ENCODE measurements at places on chromosomes 4 and X.

- H3K36me3 ChIP-seq: peaks cover 2% of the 10 kb centered on the region
- no peak overlapping the region for H3K27ac ChIP-seq
- no peaks in the 10 kb centered on the region for H3K27me3 ChIP-seq
- no peaks in the 10 kb centered on the region for H3K4me1 ChIP-seq
- H3K4me3 ChIP-seq: no peak overlapping the region
Observed at GRCh38 chr4:2450394-2451035, 18.4 kb upstream of the RNF4 start.

DNA sequence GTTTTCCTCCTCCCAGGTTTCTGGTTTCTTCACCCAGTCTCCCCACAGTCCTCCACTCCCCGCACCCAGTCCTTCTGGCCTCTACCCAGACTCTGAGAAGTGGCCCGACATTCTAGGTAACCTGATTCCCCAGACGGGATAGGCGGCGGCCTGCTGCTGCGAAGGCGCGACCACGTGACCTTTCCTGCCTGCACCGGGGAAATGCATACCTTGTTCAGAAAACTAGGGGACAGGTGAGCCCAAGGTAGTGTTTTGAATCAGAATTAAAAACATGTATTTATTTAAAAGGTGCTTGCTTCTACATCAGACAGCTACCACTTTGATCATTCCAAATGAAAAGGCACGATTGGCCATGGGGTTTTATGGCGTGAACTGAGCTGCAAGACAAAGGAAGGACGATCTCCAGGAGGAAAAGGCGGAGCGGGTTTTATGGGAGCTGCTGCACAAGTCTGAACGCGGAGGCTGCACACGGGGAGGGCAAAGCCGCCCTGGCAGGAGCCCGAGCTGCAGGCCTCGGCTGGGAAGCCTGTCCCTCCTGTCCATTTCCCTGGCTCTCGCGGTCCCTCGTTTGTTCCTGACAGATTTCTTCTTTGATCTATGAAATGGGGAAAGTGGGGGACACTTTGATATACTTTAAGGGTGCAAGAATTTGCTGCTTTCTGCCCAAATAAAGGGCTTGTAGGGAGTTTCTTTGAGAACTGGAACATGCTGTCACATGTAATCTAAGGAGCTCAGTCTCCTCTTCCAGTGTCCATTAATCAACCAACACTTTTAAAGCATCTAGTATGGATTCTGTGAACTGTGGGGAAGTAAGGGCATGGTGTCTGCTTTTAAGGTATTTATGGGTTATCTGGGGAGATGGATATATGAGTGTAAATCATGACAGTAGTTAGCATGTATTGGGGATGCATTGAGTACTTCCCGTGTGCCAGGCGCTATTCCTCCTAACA lies 150.9 kb downstream of the SPRY1 start:
- no peak overlapping the region for H3K4me3 ChIP-seq
- H3K27me3 ChIP-seq: no peaks in the 10 kb centered on the region
- H3K4me1 ChIP-seq: no peaks in the 10 kb centered on the region
- H3K27ac ChIP-seq: no peak overlapping the region

GRCh38 chrX:13151828-13152517 lies 107.6 kb upstream of the FAM9C start:
- peaks cover 4% of the 10 kb centered on the region for H3K4me1 ChIP-seq
- H3K36me3 ChIP-seq: peaks cover 4% of the 10 kb centered on the region
- peak; percentile 42 for DNase-seq
- H3K27me3 ChIP-seq: no peaks in the 10 kb centered on the region
- peak overlapping the region; percentile 44 for H3K4me3 ChIP-seq

DNA sequence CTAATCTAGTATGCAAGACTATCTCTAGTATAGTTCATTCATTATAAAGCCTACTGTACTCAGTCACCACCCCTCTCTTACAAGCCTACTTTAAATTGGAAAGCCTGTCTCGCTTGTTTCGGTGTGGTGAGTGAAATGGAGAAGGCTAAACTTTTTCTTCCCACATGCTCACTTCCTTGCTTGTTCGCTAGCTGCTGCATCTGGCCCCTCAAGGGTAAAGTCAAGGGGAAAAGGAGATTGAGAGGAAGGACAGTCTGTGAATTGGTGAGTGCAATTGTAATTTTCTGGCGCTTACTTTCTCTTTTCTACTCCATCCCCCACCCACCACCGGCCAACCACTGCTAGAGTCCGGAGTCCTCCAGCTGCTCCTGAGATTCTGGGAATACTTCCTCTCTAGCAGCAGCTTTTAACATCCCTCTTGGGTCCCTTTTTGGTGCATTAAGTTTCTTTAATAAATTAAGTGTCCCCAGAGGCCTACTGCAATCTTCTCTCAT lies 12.1 kb upstream of the ARAP2 start:
- peaks cover 47% of the 10 kb centered on the region for H3K4me1 ChIP-seq
- H3K27me3 ChIP-seq: no peaks in the 10 kb centered on the region
- DNase-seq: no peak
- peak overlapping the region; percentile 72 for H3K4me3 ChIP-seq
- peak overlapping the region; percentile 89 for H3K27ac ChIP-seq
- H3K36me3 ChIP-seq: peaks cover 7% of the 10 kb centered on the region

GRCh38 chrX:20410540-20410939 lies 143.8 kb upstream of the RPS6KA3 start:
- H3K36me3 ChIP-seq: peaks cover 2% of the 10 kb centered on the region
- DNase-seq: no peak
- no peak overlapping the region for H3K4me3 ChIP-seq
- H3K27me3 ChIP-seq: no peaks in the 10 kb centered on the region
- no peak overlapping the region for H3K27ac ChIP-seq
- peaks cover 14% of the 10 kb centered on the region for H3K4me1 ChIP-seq

- no peaks in the 10 kb centered on the region for H3K27me3 ChIP-seq
- H3K27ac ChIP-seq: no peak overlapping the region
- H3K36me3 ChIP-seq: no peaks in the 10 kb centered on the region
- DNase-seq: no peak
- H3K4me1 ChIP-seq: no peaks in the 10 kb centered on the region
Observed at GRCh38 chr4:132839070-132839469, 310.0 kb upstream of the PCDH10 start.

- no peak for DNase-seq
- H3K27me3 ChIP-seq: no peaks in the 10 kb centered on the region
- no peaks in the 10 kb centered on the region for H3K4me1 ChIP-seq
- no peak overlapping the region for H3K27ac ChIP-seq
- no peaks in the 10 kb centered on the region for H3K36me3 ChIP-seq
- no peak overlapping the region for H3K4me3 ChIP-seq
Observed at GRCh38 chr4:143616771-143617170, 83.7 kb downstream of the FREM3 start.

DNA sequence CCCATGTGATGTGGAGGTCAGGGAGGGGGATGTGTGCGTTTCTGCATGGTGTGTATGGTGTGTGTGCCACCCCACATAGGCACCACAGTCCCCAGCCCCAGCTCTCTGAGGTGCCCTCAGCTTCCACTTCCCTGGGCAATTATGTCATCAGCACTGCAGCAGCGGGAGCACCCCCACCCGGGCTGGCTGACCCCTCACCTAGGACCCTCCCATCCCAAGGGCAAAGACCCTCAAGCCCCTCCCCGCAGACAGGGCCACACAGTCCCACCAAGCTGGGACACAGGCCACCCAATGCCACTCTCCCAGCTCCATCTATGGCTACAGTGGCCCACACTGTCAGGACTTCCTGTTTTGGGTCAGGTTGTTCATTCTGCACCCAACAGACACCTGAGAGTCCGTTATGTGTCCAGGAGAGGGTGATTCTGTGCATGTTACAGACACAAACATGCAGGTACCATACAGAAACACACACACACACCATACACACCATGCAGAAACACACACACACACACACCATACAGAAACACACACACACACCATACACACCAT lies 75.2 kb downstream of the JAKMIP1 start:
- no peak for DNase-seq
- peaks cover 12% of the 10 kb centered on the region for H3K4me1 ChIP-seq
- no peaks in the 10 kb centered on the region for H3K36me3 ChIP-seq
- no peaks in the 10 kb centered on the region for H3K27me3 ChIP-seq

GRCh38 chr4:73170518-73171198 lies 87.9 kb downstream of the ANKRD17 start:
- no peak overlapping the region for H3K27ac ChIP-seq
- H3K4me3 ChIP-seq: no peak overlapping the region
- no peak for DNase-seq
- H3K36me3 ChIP-seq: peaks cover 24% of the 10 kb centered on the region

GRCh38 chr4:129346734-129347133 lies 250.8 kb downstream of the C4orf33 start:
- no peak for DNase-seq
- H3K4me3 ChIP-seq: no peak overlapping the region
- H3K27ac ChIP-seq: no peak overlapping the region
- no peaks in the 10 kb centered on the region for H3K4me1 ChIP-seq
- H3K36me3 ChIP-seq: peaks cover 2% of the 10 kb centered on the region

GRCh38 chrX:152614791-152615190 lies 22.9 kb upstream of the GABRQ start:
- no peaks in the 10 kb centered on the region for H3K4me1 ChIP-seq
- H3K4me3 ChIP-seq: no peak overlapping the region
- no peak for DNase-seq
- H3K27me3 ChIP-seq: peaks cover 22% of the 10 kb centered on the region

DNA sequence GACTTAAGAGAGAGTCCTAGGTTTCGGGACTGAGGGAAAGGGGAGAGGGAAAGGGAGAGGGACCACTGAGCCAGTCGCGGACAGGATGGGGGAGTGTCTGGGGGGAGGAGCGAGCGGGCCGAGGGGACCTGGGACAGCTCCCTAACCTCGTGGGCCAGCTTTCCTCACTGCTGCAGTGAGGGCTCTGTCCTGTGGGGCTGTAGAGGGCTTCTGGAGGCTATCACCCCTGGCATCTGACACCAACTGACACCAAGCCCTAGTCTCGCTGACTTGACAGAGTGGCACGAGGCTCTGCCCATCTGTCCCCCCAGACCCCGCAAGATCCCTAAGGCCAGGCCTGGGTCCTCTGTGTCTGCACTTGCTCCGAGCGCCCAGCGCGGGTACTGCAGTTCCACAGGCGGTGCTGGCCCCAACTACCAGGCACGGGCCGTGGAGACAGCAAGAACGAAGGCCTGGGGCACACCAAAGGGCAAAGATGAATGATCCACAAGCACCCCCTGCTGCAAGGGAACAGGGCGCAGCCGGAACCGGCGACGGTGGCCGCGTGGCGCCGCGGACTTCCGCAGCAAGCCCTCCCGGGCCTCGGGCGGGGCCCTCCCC lies 465 bp downstream of the HAUS7 start:
- no peaks in the 10 kb centered on the region for H3K27me3 ChIP-seq
- DNase-seq: no peak
- peaks cover 5% of the 10 kb centered on the region for H3K4me1 ChIP-seq
- peak overlapping the region; percentile 72 for H3K4me3 ChIP-seq
- peaks cover 4% of the 10 kb centered on the region for H3K36me3 ChIP-seq

DNA sequence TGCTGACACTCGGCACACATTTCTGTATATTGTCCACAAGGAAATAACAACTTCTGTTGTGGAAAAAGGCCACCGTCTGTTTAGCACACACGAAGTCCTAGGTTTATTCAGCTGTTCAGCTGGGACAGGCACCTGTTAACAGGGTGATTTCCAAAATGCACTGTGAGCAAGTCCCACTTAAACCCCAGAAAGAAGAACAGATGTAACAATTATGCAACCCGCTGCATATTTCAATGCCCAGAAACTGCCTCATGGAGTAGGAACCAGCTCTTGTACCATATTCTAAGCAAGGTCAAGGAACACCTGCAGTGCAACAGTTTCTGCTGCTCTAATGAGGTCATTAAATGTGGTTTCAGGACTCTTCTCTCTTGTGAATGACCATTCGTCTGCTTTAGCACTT lies 77.1 kb downstream of the GEMIN8 start:
- no peaks in the 10 kb centered on the region for H3K36me3 ChIP-seq
- DNase-seq: no peak
- H3K4me3 ChIP-seq: no peak overlapping the region
- H3K27me3 ChIP-seq: peaks cover 38% of the 10 kb centered on the region

DNA sequence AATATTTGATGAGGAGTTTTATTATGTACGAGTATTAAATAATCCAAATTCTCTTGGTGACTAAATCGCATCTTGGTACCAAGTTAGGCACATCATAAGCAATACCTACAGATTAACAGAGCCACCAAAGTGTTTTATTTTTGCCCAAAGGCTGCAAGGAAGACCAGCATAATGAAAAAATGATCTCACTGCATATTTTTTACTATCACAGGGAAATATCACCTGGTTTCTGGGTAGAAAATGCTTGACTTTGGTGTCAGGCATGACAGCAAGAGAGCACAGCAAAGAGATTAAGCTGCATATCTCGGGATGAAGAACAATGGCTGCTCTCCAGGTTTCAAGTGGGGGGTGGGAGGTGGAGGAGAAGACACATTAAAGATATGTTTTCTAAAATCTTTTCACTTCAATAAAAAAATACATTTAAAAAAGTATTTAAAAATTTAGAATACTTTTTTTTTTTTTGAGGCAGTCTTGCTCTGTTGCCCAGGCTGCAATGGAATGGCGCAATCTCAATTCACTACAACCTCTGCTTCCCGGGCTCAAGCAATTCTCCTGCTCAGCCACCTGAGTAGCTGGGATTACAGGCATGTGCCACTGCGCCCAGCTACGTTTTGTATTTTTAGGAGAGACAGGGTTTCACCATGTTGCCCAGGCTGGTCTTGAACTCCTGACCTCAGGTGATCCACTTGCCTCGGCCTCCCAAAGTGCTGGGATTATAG lies 86.1 kb downstream of the FRYL start:
- H3K36me3 ChIP-seq: no peaks in the 10 kb centered on the region
- H3K4me1 ChIP-seq: peaks cover 62% of the 10 kb centered on the region
- no peak overlapping the region for H3K27ac ChIP-seq
- no peak overlapping the region for H3K4me3 ChIP-seq
- H3K27me3 ChIP-seq: no peaks in the 10 kb centered on the region

- no peak for DNase-seq
- peaks cover 49% of the 10 kb centered on the region for H3K27me3 ChIP-seq
- no peaks in the 10 kb centered on the region for H3K36me3 ChIP-seq
- H3K4me1 ChIP-seq: no peaks in the 10 kb centered on the region
- H3K4me3 ChIP-seq: no peak overlapping the region
Observed at GRCh38 chr4:107862658-107863057, 37.9 kb downstream of the SGMS2 start.

GRCh38 chr4:153576443-153576774 lies 107.7 kb upstream of the TLR2 start:
- no peaks in the 10 kb centered on the region for H3K27me3 ChIP-seq
- peaks cover 42% of the 10 kb centered on the region for H3K4me1 ChIP-seq
- H3K27ac ChIP-seq: no peak overlapping the region
- DNase-seq: no peak
- H3K36me3 ChIP-seq: peaks cover 6% of the 10 kb centered on the region

DNA sequence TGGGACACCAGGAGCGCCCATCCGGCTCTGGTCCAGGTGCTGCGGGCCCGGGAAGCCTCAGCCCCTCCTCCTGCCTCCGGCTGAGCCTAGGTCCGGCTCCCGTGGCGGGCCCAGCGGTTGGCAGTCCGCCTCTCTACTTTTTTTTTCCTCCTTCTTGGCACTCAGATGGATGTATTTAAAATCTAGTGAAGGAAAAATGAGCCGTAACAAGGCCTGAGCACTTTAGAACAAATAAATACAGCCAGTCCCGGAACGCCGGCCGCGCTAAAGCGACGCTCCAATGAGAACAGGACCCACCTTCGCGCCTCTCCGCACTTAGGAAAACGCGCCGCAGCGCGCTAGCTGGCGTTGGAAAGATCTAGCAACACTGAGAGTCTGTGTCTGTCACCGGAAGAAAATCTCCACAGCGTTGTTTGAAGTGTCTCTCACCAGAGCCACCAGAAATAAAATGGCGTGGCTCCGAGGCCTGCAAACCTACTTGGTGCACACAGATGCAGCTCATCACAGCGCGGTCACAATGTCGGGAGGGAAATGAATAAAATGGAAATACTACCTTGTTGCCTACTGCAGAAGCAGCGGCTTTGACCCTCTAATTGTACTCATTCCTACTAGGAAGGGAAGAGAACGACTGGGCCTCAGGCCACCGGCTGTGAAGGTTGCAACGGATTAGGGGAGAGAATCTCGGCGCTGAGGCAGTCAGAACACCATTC lies 4.7 kb downstream of the NEUROG2 start:
- DNase-seq: no peak
- no peak overlapping the region for H3K4me3 ChIP-seq
- H3K27me3 ChIP-seq: peaks cover 100% of the 10 kb centered on the region

All from central memory CD8-positive, alpha-beta T cell (primary cell).